Eye (tissue), 1 donor: ENCODE measurements at places on chromosomes 11 and 22.

DNA sequence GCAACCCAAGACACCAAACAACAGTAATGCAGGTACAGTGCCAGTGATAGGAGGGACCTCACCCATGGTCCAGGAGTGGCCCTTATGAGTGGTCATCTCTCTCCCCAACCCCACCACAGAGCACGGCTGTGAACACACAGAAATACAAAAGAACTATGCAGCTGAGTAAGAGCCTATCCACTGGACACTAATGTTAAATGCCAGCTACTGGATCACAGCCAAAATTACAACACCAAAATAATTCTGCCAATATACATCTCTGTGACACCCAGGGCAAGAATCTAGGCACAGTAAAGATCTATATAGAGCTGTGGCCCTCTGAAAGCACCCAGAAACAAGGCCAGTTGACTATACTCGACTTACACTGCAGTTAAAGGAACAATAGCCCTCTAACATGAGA lies 22.8 kb upstream of the GPR83 start:
- no peak for DNase-seq

- DNase-seq = peak; percentile 79
Measured at GRCh38 chr22:23243006-23243573, 62.8 kb downstream of the BCR start.

- DNase-seq = no peak
Measured at GRCh38 chr11:98036810-98037209, 983.9 kb upstream of the CNTN5 start.

DNA sequence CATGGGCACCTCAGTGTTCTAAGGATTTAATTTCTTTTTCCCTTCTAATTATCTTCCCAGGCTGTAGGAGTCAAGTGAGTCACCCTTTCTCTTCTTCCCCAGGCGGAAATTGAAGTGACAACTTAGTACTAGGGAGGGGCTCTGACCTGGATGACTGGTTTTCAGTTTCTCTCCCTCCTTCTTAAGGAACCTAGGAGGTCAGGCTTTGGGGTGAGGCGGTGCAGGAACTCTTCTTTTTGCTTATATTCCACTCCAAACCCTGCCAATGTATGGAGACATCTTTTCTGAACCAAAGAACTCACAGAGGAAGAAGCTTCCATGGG lies 12.6 kb downstream of the ZDHHC5 start:
- DNase-seq = no peak

- DNase-seq = no peak
Measured at GRCh38 chr22:38318792-38319773, 1.9 kb upstream of the CSNK1E start.

GRCh38 chr11:45104790-45105084 lies 41.7 kb upstream of the PRDM11 start:
- DNase-seq = no peak

DNA sequence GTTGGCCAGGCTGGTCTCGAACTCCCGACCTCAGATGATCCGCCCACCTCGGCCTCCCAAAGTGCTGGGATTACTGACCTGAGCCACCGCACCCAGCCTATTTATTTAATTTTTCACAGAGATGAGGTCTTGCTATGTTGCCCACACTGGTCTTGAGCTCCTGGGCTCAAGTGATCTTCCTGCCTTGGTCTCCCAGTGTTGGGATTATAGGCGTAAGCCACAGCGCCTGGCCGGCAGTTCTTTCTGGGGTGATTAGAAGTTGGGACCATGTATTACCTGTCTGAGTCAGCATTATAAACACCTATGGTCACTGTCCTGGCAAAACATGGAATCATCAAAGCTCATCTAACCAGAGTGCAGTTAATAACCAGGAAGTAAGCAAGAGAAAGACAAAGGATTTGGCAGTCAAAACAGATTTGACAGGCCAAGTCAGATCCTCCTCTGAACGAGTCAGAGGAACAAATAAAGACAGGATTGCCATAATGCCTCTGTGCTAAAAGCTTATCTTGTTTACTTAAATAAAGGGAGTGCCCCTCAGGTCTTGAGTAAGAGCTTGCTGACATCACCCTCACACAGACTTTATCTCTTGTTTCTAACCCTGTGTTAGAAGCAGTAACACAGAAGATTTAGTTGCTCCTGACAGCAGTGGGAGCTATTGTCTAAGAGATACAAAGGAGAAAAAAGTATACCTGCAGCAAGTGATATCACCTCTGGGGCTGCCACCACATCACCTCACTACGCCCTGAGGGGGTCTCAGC lies 3.7 kb downstream of the SERPIND1 start:
- DNase-seq = no peak

GRCh38 chr22:17874231-17874905 lies 100.1 kb upstream of the BID start:
- DNase-seq = no peak

GRCh38 chr11:133825666-133826065 lies 19.6 kb downstream of the SPATA19 start:
- DNase-seq = no peak

DNA sequence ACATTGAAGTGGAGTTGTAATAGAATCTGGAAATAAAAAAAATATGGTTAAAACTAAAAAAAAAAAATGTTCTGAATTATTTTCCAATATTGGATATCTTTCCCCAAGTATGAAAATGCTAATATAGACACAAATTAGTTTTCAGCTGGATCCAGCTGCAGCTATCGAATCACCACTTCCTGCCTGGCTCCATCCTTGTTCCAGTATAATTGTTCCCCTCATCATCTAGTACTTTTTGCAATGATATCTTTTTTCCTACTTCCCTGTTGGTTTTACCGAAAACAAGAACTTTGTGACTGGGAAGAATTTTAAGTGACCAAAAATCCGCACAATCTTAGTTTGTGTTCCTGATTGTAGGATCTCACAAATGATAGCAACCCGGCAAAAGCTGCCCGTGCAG lies 9.4 kb downstream of the OR4D9 start:
- no peak for DNase-seq

DNA sequence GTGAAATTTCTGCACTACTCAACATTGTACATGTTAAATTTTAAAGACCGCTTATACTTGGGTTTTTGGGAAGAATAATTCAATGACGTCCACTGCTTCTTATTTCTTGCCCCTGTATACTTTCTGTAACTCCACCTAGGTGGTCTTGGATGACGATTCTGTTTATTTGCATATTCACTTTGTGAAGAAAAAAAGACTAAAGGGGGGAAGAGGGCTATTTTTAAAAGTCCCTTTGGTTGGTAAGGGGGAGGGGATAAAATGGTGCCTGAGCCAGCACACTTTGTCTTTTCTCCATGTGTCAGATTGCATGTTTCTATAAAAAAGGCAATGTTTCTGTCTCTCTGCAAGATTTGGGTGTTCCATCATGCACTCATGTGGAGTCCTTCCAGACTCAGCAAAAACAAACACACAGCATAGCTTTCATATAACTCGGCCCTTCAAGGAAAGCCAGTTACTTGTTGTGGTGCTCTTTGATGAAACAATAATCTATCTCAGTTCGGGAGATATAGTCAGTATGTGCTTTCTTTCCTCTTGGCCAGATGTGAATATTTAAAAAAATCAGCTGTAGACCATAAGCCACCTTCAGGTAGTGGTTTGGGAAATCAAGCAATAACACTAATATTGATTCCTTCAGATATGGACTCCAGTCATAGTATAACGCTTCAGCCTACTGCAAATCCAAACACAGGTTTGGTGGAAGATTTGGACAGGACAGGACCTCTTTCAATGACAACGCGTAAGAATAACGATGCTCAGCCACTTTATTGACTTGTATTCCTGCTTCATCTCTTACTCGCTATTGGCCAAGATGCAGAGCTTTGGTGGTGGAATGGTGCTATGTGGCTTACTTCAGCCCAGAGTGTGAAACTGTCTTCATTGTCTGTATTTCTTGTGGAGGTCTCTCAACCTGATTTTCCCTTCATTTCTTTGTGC lies 68.8 kb downstream of the CD44 start:
- no peak for DNase-seq

GRCh38 chr11:3055891-3056290 lies 1.3 kb downstream of the CARS1 start:
- DNase-seq = no peak

DNA sequence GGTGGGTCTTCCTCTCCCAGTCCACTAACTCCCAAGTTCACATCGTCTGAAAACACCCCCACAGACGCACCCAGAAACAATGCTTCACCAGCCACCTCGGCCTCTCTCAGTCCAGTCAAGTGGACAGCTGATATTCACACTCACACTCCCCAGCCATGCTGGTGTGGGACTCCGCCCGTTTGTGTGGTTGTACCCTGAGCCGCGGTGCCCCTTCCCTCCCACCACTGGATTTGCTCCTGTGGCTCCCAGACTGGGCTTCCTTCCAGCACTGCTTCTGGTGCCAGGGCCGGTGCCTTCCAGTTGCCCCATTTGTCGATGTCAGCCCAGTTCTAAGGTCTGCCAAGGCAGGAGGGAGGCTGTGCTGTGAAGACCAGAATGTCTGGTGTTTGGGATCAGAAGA lies 37.9 kb upstream of the PLET1 start:
- DNase-seq = no peak

- peak; percentile 78 for DNase-seq
Measured at GRCh38 chr11:64305691-64306562, 603 bp downstream of the ESRRA start.

DNA sequence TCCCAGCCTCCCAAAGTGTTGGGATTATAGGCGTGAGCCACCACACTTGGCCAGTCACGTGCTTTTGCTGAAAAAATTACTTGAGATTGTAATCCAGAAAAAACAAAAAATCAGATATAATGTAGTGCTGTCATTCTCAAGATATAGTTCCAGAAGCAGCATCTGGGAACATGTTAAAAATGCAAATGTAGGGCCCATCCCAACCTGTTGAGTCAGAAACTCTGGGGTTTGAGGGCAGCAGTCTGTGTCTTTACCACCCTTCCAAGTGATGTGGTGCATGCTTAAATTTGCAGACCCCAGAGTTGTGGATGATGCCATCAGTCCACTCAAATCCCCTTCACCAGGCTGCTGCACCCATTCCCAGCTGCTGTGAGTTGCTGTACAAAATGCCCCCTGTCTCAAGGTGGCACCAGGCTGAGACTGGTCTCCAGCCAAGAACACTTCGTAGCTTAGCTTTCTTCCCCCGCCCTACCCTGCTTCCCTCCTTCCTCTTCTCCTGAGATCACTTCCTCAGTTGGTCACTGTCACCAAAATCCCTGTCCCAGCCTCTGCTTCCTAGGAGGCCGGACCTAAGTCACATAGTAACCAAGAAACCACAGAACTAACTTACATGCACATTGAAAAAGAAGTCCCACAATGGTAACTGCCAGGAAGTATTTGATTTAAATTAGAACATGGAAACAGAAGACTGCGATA lies 18.2 kb upstream of the ARRB1 start:
- DNase-seq = no peak

DNA sequence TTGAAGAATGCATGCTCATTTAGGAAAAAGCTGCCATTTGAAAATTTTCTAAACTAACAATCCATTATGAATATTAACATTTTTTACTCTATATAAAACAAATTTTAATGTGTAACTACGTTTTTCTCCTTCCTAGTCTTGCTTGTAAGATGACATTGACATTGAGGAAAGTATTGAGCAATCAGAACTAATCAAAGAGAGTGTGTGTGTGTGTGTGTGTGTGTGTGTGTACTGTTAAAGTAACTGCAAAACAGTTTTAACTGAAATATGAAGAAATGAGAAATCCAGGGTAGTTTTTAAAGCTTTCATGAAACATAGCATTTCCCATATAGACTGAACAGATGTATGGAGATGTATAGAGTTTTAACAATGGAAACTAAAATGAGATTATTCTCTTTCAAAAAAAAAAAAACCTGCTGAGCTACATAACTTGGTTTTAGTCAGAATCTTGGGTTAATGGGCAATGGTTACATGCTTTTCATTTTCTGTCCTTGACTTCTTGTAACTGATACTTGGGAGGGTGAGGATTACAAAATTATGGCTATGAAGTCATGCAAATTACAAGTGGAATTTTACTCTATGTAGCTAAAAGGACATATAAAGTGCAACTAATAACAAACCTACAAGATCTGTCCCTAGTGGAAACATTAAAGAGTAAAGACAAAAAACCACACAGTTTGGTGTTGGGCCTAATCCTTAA lies 2.0 kb downstream of the PDGFD start:
- DNase-seq = no peak
